Stimulated activated CD8-positive, alpha-beta memory T cell treated with anti-CD3 and anti-CD28 coated beads, Interleukin-7, amount 100 ng/mL, for 1 hour (primary cell): ENCODE measurements at places on chromosomes 1 and 21.

- no peak for DNase-seq
Observed at GRCh38 chr1:214165850-214166374, 115.0 kb upstream of the SMYD2 start.

- DNase-seq, result no peak
Observed at GRCh38 chr1:52669696-52670095, 28.5 kb downstream of the COA7 start.

- no peak for DNase-seq
Observed at GRCh38 chr1:202706851-202707250, 3.4 kb downstream of the SYT2 start.

- no peak for DNase-seq
Observed at GRCh38 chr1:59523745-59524450, 227.0 kb downstream of the FGGY start.
